Stimulated activated CD8-positive, alpha-beta memory T cell treated with anti-CD3 and anti-CD28 coated beads, Interleukin-7, amount 100 ng/mL, for 4 hours (primary cell): ENCODE measurements at places on chromosomes 11 and 22.

- DNase-seq, result no peak
Observed at GRCh38 chr11:78244080-78244479, 55.4 kb downstream of the USP35 start.

DNA sequence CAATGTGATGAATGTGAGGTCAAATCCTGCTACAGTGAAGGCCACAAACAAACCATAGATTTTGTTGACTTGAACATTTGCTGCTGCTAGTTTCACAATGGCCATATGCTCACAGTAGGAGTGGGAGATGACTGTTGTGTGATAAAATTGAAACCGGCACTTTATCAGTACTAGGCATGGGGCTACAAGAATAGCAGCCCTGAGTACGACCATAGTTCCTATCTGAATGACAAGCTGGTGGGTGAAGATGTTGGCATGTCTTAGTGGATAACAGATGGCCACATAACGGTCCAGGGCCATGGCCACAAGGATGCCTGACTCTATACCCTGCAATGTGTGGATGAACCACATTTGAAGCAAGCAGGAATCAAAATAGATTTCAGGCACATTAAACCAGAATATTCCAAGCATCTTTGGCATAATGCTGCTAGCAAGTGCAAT, 2.8 kb downstream of the OR52A1 start:
- no peak for DNase-seq

GRCh38 chr11:8788616-8789015, 106.0 kb downstream of the RPL27A start:
- DNase-seq, result no peak

- no peak for DNase-seq
Observed at GRCh38 chr11:40129266-40129665, 1330.2 kb downstream of the LRRC4C start.

DNA sequence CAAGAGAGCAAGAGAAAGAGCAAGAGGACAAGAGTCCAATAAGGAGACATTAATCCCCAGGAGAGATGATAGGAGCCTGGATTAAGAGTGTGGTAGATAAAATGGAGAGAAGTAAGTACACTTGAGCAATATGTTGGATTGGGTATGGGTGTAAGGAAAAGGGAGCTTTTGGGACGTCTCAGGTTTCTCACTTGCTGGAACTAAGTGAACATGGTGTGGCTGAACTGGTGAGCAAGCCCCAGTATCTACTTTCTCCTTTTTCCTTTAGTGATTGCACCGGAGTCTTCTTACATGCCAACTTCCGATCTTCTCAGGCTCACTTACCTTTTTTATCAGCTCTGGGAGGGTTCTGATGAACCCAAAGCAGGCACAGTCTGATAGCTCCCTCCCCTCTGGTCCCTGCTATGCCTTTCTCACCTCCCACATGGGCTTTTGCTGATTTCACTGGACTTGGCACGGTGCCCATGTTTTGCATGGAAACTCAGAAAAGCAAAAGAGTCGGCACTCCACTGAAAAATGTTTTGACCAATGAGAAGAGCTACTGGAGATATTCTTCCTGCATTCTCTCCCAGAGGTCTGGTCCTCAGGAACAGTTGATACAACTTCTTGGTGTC, 14.5 kb upstream of the APLNR start:
- DNase-seq, result no peak

GRCh38 chr11:59601788-59602187, 13.8 kb downstream of the OSBP start:
- no peak for DNase-seq

DNA sequence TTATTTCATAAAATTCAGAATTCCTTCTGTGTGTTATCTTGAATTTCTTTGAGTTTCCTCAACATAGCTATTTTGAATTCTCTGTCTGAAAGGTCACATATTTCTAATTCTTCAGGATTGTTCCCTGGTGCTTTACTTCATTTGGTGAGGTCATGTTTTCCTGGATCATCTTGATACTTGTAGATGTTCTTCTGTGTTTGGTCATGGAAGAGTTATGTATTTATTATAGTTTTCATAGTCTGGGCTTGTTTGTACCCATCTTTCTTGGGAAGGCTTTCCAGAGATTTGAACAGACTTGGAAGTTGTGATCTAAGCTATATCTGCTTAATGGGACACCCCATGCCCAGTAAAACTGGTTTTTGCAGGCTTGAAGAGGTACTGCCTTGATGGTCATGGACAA, 149.6 kb downstream of the METTL15 start:
- no peak for DNase-seq

DNA sequence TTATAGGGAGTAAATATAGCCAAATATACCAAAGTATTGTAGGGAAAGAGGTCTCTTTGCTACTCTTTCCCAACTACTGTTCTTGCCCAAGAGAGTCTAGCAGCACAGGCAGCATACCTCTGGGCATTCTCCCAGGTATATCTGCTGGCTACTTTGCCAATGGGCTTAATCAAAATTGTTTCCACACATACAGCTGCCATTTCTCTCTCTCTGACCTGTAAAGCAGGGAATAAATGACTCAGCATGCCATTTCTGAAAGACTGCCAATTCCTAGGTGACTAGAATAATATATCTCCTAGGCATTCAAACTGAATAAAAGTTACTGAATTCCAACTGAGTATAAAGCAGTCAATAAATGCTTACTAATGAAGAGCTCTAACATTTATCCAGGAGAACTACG, 44.6 kb downstream of the RDX start:
- no peak for DNase-seq

GRCh38 chr11:112318184-112318591, 57.5 kb upstream of the PLET1 start:
- DNase-seq, result no peak

GRCh38 chr11:117442869-117443239, 115.2 kb downstream of the CEP164 start:
- no peak for DNase-seq

GRCh38 chr22:17411213-17411612, 42.0 kb downstream of the CECR2 start:
- no peak for DNase-seq

DNA sequence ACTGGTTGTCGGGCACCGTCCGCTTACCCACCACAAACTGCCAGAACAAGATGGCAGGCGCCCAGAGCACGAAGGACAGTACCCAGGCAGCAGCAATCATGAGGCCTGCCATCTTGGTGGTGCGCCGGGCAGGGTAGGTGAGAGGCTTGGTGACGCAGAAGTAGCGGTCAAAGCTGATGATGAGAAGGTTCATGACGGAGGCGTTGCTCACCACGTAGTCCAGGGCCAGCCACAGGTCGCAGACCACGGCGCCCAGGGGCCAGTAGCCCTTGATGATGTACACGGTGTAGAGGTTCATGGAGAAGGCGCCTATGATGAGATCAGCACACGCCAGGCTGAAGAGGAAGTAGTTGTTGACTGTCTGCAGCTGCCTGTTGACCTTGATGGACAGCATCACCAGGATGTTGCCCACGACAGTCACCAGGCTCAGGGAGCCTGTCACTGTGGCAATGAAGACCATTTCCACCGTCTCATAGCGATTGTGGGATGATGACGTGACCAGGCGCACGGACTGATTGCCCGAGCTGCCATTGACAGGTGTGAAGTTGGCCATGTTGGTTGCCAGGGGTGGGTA, 4.6 kb downstream of the MDK start:
- DNase-seq, result no peak

DNA sequence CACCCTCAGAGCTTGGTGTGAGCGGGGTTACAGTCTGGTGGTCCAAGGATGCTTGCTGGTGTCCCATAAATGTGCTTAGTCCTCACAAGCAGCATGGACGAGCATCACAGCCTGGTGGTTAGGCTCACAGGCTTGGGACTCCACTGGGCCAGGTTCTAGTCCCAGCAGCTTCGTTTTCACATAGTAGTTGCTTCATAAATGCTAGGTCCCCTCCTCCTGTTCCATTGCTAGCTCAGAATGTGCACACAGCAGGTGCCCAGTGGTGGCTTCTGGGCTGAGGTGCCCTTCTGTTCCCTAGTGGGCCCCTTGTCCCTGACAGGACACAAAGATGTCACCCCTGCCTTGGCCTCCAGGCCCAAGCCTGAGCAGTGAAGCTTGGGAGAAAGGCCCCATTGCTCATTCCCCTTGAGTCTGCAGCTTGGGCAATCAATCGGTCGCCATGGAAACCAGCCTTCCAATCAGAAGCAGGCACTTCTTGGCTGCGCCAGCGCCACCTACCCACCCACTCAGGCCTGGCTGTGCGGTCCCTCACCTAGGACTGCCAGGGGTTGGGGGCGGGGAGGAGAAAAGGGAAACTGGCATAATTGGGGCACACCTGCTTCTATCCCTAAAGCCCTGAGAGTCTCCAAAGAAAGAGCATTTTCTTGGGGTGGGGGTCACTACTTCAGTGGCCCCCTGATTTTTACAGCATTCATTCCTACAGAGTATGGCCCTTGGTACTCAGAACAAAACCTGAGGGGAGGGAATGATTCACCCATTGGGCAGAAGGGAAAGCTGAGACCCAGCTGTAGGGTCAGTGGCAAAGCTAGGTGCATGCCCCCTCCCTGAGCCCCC, 48.1 kb downstream of the CYTH4 start:
- DNase-seq, result no peak

DNA sequence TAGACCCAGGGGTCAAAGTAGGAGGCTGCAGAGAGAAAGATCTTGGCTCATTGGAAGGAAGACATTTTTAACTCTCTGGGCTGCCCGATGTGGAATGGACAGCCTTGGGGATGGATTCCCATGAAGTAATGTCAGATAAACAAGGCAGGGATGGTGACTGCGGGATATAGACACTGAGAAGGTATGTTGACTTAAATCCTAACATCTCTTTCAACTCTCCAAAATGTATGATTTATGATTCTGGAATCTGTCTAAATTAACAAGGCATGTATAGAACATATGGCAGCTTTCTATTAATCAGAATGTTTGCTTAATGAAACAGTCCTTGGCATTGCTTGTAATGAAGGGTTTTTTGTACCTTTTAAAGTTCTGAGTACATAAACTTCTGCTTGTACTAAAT, 56.1 kb upstream of the VSTM5 start:
- no peak for DNase-seq

GRCh38 chr11:108697872-108698473, 33.1 kb downstream of the DDX10 start:
- DNase-seq, result no peak

- DNase-seq, result no peak
Observed at GRCh38 chr22:26556904-26557303, 33.0 kb downstream of the TPST2 start.

- no peak for DNase-seq
Observed at GRCh38 chr11:13952221-13952620, 10.3 kb upstream of the SPON1 start.

DNA sequence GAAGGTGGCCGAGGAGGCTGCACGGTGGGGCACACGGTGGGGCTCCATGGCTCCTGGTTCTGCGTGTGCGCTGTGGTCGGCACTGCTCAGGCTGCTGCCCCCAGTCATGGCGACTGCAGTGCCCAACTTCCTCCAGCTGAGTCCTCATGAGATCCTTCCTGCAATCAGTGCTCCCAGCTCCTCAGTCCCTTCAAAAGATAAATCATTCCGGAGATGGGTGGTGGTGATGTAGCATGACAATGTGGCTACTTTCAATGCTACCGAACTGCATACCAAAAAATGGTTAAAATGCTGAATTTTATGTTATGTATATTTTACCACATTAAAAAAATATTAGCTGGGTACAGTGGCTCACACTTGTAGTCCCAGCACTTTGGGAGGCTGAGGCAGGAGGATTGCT, 14.1 kb upstream of the VPREB1 start:
- DNase-seq, result no peak

- no peak for DNase-seq
Observed at GRCh38 chr11:77179048-77179447, 51.0 kb downstream of the MYO7A start.

DNA sequence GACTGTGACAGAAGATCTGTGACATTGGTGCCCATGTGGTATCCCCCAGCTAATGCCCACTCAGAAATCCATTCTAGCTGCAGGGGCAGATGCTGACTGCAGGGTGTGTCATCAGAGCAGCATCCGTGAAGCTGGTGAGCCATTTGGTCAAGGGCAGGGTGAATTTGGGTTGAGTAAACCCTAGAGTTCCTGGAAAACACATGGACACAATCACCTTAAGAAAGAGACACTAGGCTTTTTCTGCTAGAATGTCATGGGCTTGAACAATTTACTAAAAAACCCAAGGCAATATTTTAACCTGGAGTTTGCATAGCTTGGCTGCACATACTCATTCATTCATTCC, 100.0 kb downstream of the ADAMTS15 start:
- no peak for DNase-seq

DNA sequence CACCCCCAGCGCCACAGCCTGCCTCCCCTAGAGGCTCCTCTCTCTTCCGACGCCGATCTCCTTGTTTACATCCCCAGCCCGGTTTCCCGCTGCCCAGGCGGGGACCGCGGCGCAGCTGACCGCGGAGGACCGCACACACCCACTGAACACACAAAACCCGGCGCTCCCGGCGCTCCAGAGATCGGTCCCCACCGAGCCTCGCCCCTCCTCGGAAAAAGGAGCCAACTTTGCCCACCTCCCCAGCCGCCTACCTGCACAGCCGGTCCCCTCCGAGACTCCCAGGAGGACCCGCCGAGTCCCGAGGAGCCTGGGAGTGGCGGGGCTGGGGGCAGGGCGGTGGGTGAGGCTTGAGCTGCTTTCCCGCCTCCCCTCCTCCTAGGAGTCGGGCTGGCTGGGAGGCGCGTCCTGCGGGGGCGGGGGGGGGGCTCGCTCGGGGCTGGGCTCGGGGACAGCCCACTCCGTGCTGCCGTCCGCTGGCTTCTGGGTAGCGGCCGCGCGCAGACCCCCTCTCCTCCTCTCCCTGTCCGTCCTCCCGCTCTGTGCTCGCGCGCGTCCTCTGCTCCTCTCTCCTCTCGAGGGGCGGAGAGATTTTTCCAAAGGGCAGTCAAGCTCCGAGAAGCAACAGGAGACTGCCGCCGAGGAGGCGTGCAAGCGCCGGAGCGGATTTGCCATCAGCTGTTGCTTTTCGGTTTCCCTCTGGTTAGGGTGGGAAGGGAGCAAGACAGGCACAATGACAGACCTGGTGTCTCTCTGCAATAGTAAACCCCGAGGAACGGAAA, at the start of gene FXYD6:
TSS of gene FXYD6 (minus strand) at position 318 of the 779 bp plus-strand sequence. CDS start 33,882 bp downstream, outside the sequence.
- DNase-seq, result no peak

DNA sequence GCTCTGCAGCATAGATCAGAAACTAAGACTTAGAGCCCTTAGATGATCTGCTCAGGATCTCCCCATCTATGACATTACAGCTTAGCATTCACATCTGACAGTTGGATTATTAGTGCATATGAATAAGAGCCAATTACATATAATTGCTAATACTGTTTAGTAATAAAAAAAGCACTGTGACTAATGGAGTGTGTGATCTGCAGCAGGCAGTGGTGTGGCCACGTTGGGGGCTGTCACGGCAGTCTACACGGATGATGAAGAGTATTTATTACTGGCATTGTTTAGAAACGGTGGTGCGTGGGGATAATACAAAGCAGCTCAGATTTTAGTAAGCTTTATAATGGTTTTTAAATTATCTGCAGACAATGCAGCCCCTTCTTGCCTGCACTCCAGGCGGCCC, 93.5 kb upstream of the TIMP3 start:
- DNase-seq, result no peak

DNA sequence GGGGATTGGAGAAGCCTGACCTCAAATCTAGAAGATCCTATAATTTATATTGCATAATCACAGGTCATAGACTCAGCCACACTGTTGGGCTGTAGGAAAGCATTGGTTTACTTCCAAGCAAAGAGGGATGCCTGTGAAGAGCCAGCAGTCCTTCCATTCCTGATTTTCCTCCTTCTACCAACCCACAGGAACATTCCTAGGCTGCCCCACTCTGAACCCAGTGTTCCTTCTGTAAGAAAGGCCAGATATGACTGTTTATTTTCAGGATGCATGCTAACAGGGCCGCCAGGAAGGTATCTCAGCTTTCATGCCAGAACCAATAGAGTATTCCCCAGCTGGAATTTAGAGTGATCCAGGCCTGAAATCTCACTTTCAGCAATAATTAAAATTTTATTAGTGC, 197.1 kb downstream of the ETS1 start:
- DNase-seq, result no peak
